ENCODE measurements at places on chromosomes 1 and 21. TPM values are rescaled to one million over a fixed set of nuclear protein-coding genes. Genes with fewer than 3 reads are reported as not detected.

- no peak overlapping the region for H3K4me3 ChIP-seq
- DNase-seq: peak; percentile 3
- no peaks in the 10 kb centered on the region for H3K36me3 ChIP-seq
- H3K27ac ChIP-seq: no peak overlapping the region
- H3K27me3 ChIP-seq: no peaks in the 10 kb centered on the region
Observed at GRCh38 chr21:46149205-46149901, 6.0 kb downstream of the FTCD start.

DNA sequence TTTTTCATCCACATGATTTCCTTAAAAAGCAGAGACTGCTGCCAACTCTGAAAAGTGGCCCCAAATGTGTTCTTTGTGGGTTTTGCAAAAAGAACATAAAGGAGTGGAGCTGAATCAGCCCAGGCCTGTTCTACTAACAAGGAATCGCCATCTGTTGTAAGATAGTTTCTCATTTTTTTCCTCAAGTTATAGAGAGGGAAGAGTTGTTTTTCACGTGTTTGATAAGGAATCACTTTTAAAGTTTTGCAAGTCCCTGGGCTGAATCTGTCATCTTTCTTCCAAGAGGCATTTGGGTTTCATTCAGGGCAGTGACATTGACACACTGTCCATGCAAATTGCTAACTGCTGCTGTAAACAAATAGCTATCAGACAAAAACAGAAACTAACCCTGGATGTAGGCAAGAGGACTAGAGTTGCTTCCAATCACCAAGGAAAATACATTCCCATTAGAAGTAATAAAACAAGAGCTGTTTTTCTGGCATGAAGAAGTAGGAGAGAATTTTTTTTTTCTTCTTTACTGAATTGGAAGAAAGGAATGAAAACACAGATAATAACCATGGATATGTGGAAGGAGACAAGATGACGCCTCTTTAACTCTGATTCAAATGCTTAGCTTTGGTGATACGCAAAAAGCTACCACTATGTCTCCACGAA lies 58.8 kb upstream of the TBX15 start:
- DNase-seq: no peak
- H3K4me1 ChIP-seq: no peaks in the 10 kb centered on the region
- no peaks in the 10 kb centered on the region for H3K27me3 ChIP-seq

DNA sequence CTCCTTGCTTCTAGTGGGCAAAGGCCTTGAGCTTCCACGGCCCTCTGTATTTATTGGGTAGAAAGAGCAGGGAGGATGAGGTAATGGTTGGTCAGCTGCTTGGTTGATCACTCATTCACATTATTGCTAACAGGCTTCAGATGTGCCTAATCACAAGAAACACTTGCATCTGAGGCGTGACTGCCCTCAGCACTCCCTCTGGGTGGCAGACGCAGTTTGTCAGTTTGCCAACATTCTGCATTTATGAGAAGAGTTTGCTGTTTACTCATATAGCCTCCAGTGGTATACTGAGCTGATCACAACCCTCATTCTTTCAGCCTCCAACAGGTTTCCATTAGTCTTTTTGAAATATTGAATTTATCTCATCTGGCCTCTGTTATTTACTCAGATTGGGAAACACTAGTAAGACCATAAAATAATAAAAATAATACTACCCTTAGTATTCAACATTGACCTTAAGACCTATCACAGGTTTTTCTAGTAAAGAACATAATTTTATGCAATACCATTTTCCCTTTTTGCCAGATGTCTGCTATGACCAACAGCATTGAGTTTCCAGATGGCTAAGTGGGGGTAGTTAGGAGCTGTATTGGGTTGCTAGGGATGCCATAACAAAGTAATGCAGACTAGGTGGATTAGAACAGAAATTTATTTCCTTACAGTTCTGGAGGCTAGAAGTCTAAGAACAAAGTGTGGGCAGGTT lies 53.3 kb downstream of the PTGFR start:
- no peak overlapping the region for H3K4me3 ChIP-seq
- no peaks in the 10 kb centered on the region for H3K27me3 ChIP-seq
- H3K27ac ChIP-seq: no peak overlapping the region
- DNase-seq: no peak

- no peak overlapping the region for H3K4me3 ChIP-seq
- no peaks in the 10 kb centered on the region for H3K36me3 ChIP-seq
Observed at GRCh38 chr1:60573121-60573520, 499.6 kb upstream of the C1orf87 start.

DNA sequence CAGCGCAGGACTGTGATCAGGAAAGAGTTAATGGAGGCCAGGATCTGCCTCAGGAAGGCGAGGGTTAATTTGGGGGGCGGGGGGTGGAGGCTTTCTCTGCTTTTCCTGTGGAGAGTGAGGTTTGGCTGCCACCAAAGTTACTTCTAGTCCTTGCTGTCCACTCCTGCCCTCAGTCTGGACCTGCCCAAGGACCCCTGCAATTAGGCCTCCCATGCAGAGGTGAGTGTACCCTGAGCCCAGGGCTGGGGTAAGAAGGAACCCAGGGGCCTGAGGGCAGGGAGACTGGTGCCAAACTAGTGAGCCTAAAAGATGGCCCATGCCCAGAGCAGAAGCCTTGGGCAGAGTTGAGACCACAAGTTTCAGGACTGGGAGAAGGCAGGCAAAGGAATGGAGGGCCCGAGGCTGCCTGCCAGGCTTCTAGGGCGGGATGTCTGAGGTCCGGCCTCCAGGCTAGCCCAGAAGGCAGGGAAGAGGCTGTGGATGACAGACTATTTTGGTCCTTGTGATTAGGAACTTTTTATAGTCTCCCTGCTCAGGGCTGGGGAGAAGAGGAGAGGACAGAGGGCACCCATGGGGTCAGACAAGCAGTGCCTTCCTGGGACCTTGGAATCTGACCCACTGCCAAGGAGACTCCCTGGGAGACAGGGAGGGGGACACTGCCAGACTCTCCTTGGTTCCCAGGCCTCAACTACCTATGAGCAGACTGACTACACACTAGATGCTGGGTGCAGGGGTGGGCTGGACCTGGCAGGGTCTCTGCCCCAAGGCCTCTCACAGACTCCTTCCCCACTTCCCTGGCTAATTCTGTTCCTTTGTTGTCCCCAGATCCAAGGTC lies at the start of gene FAM110D:
Gene FAM110D, plus strand, starts transcription at position 172 of the 835 bp plus-strand sequence. CDS start 2,213 bp downstream, outside the sequence.
- H3K27ac ChIP-seq: no peak within 1 kb of the TSS
- H3K27me3 ChIP-seq: no peaks in the 10 kb centered on the region
- no peak within 1 kb of the TSS for H3K4me3 ChIP-seq

DNA sequence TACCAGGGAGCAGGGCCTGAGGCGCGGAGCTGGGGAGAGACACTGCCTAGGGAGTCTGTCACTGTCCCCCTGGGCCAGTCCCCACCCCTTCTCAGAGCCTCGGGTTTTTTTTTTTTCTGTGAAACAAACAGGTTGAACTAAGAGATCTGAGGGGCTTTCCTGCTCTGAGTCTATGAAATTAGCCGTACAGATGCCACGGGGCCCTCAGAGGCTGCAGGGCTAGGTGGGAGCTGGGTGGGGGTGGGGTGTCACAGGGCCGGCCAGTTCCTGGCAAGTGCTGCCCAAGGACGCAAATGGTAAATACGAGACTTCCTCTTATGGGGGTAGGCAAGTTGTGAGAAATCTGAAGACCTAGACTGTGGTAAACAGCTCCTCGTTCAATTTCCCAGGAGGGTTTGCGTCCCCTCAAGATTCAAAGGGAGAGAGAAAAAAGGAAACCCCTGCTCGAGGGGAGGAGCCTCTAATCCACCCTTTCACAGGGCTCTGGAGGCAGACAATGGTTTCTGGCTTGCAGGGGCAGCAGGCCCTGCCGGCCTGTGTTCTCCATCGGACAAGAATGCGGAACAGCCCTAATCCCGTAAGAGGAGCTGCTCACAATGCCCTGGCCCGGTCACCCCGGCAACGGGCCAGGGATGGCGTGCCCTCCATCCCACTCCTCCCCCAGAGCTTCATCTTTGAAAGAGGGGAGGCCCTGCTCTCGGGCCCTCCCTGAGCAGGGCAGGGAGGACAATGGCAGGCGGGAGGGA lies 7.8 kb downstream of the NUAK2 start:
- peak overlapping the region; percentile 4 for H3K27ac ChIP-seq
- H3K27me3 ChIP-seq: no peaks in the 10 kb centered on the region
- DNase-seq: peak; percentile 39

- no peak for DNase-seq
- H3K27me3 ChIP-seq: no peaks in the 10 kb centered on the region
- no peak overlapping the region for H3K4me3 ChIP-seq
- no peaks in the 10 kb centered on the region for H3K4me1 ChIP-seq
- H3K36me3 ChIP-seq: no peaks in the 10 kb centered on the region
Observed at GRCh38 chr1:158371188-158371953, 17.7 kb downstream of the CD1E start.

The AIDA gene
- 32.9 TPM for total RNA-seq

The SYNC gene
- 2.3 TPM for total RNA-seq

The ATAD3C gene
- 1.6 TPM for total RNA-seq

The DMBX1 gene
- total RNA-seq: not detected

The B3GALNT2 gene
- 33.6 TPM for total RNA-seq

The TSTD1 gene
- total RNA-seq: 49.4 TPM

The CYP4A11 gene
- 0.78 TPM for total RNA-seq

The IVL gene
- not detected for total RNA-seq

The OR2M3 gene
- not detected for total RNA-seq

The G0S2 gene
- total RNA-seq: 59.9 TPM

The IL22RA1 gene
- 49.1 TPM for total RNA-seq
